ENCODE measurements at places on chromosomes 3 and 15.

GRCh38 chr3:10335190-10335738, 14.4 kb upstream of the SEC13 start:
- DNase-seq: no peak

DNA sequence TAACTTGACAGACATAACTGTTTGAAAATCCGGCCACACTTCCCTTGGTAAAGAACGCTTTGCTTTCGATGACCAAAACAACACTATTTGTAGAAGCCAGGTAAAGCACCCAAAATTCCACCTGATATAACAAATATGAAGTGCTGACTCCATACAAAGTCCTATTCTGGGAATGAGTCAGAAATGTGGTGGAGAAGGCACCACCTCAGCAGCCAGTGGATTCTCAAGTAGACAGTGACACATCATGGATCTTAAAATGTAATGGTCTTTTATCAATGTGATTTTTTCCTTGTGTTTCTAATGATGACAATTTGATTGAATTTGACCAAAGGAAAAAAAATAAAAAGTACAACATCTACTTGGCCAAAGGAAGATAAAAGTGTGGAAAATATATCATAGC, 135.0 kb upstream of the WNT5A start:
- DNase-seq: no peak

DNA sequence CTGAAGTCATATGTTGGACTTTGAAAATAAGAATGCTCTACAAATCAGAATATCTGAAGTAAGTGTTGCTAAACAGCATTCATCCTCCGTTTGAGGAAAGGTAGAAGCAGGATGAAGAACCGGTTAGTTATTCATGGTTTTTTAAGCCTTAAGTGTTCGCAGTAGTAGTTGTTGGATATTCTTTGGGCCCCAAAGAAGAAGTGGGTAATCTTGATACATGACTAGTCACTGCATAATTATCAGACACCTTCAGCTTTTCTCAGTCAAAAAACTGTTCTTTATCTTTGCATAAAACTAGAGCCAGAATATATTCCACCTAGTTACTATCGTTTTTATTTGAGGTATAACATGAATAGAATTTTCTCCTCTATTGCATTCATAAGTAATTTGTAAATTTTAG, 13.8 kb downstream of the RAB5A start:
- no peak for DNase-seq

DNA sequence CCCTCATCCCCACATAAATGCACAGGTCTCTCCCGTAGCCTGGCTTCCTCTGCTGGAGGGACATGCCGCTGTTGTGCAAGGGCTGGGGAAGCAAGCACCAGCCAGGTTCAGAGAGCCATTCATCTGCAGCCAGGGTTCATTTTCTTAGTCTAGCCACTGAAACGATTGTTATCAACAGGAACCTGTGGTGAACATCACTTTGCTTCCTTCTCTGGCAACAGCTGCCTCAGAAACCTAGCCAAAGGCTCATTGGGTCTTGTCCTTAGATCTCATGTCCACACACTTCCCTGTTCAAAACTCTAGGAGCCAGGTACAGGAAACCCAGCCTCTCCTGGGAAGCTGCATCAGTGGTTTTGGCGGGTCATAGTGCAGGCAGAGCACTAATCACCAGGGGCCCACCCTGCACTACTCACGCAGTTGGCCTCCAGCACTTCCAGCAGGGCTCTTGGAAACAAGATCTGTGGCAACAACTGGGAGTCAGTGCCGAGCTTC, 47.0 kb downstream of the OXNAD1 start:
- no peak for DNase-seq

- no peak for DNase-seq
Observed at GRCh38 chr3:143014921-143015320, 13.6 kb downstream of the U2SURP start.

DNA sequence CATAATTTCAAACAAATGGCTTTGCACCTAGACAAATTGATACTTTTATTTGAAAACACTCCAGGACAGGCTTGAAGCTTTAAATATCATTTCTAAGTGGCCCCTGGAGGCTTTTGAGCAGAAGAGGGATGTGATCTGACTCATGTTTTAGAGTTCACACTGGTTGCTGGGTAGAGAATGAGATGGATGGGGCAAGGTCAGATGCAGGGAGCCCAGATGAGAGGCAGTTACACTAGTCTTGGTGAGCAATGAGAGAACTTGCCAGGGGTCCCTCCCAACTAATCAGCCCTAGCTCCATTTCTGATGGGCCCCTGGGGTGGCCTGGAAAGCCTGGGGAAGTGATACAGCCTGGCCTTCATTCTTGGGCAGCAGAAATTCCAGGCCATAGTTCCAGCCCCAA, 190.4 kb downstream of the MEGF11 start:
- DNase-seq: no peak

DNA sequence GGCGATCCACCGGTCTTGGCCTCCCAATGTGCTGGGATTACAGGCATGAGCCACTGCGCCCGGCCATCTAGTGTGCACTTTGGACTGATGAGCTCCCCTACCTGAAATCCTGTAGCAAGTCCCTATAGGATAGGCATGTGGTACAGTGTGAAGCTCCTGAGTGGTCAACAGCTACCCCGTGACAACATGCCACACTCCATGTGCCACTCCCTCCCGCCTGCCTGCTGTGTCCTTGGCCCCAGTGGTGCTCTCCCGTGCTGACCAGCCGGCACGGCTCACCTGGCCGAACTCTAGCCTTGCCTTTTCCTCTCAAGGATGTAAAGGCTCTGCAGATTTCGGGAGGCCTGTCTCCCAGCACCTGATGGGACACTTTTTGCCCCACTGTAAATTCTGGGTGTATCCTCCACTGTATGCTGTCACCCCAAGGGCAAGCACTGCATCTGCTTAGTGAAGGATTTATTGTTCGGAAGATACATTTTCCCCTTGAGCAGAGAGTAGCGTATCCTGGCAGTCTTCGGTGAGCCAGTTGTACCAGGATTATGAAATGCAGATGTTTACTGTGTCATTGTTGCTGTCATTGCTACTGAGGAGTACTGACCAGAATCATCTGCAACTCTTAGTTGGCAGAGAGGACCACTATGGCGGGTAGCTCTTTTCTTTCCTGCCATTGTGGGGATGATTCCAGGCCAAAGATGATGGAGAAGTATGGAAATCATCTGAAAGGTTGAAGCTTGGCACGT, 64.7 kb downstream of the IGF1R start:
- no peak for DNase-seq

GRCh38 chr3:56800832-56801661, 702 bp downstream of the ARHGEF3 start:
- no peak for DNase-seq

DNA sequence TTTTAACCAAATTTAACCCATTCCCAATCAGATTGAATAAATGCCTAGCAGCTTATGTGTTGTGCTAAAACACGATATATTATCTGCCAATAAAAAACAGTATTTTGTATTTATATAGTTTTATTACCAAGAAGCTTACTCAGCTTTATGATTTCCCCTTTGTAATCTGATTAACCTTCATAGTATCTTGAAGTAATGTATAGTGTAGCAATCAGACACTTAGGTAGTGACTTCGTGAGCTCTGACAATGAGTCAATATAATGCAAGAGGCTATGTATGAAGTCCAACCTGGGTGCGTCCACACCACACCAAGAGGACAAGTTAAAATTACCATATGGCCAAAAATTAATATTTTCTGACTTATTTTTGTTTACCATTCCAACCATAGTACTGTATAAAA, 2.1 kb upstream of the CNBP start:
- no peak for DNase-seq

DNA sequence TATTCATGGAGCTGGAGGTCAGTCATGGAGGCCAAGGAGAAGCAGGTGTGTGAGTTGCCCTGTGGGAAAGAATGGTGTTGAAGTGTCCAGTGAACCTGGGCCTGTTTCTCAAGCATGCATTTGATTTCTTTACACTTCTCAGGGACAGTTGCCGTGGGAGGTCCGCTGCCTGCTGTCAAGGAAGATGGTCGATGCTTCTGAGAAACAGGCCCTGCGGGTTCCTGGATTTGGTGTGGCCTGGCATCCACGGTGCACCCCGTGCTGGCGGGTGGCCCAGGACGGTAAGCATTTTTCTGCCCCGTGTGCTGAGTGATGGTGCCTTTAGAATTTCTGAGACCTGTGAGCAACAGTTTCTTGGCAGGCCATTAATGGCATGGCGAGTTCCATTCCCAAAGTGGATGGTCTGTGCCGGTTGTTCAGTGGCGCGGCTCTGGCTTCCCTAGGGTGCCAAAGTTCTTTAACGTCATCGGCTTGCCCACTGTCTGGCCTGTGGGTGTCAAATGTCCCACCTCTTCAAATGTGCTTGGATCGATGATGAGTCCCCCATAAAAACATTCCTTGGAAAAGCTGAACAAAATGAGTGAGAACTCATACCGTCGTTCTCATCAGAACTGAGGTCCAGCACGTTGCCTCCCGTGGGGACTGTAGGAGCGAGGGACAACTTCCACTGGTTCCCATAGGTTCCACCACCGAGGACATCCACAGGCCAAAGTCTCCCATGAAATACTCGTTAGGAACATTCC, 107.2 kb downstream of the SNRPN start:
- no peak for DNase-seq

- peak; percentile 8 for DNase-seq
Observed at GRCh38 chr3:12916159-12916558, 74.8 kb upstream of the RPL32 start.

DNA sequence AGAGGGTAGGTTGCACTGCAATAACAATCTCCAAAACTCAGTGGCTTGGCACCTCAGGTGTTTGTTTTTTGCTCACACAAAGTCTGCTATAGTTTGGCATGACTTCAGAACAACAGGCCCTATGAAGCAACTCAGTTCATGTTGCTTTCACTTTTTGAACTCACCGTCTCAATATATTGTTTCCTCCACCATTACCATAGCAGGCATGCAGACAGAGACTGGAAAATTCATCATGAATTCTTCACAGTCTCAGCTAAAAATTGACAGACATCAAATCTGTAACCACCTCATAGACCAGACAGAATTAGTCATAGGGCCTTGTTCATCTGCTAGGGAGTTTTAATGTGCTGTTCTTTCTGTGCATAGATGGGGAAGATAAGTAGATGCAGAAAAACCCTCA, 161.4 kb upstream of the POU1F1 start:
- DNase-seq: no peak
